Activated naive CD4-positive, alpha-beta T cell treated with anti-CD3 and anti-CD28 coated beads, Interleukin-2, amount 50 U/mL, for 16 hours (primary cell): ENCODE measurements at places on chromosomes 1 and 21.

GRCh38 chr1:171611306-171611705, 10.7 kb upstream of the MYOCOS start:
- DNase-seq: no peak

GRCh38 chr21:44933918-44934260, 5.9 kb upstream of the SLX9 start:
- no peak for DNase-seq

DNA sequence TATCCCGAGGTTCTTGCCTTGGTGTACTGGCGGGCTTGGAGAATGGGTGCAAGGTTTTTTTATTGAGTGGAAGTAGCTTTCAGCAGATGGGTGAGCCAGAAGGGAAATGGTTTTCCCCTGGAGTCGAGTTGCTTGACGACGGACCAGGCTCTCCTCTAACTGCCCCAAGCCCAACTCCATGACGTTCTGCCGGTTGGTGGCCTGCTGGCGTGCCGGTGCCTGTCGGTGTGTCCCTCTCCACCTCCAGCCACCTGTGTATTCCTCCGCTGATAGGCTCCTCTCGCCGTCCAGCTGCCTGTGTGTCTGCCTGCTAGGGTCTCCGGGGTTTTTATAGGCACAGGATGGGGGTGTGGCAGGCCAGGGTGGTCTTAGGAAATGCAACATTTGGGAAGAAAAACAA, 34.3 kb upstream of the PTGFRN start:
- no peak for DNase-seq

DNA sequence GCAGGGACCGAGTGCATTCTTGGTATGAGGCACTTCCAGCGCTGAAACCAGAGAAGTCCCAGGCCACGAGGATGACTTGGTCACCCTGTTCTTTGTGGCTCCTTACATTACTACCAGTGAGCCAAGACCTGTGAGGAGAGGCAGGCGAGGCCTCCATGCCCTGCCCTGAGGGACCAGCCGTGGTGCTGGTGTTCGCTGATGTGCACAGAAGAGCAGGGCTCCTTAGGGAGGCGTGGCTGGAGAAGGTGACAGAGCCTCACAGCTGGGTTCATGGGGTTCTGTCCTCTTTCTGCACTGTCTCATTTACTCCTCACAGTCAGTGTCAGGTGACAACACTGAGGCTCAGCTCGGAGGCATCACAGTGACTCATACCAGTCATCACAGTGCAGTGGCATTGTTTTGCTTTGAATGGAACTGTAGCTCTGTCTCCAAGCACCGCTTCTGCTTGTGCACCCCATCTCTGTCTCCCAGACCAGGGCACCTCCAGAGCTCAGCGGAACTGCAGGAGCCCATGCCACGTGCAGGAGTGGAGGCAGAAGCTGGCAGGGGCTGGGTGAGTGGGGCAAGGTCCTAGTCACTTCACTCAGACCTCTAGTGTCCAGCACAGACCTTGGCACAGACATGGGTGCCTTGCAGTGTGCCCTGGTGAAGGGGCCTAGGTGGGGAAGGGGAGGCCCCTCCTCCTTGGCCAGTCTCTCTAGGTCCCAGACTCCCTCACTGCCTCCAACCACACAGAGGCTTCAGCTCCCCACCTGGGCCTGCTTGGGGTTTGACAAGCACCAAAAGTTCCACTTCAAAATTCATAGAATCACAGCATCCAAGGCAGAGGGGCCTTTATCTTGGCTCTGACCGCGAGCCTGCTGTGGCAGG, 310.9 kb downstream of the MATN1 start:
- DNase-seq: no peak

DNA sequence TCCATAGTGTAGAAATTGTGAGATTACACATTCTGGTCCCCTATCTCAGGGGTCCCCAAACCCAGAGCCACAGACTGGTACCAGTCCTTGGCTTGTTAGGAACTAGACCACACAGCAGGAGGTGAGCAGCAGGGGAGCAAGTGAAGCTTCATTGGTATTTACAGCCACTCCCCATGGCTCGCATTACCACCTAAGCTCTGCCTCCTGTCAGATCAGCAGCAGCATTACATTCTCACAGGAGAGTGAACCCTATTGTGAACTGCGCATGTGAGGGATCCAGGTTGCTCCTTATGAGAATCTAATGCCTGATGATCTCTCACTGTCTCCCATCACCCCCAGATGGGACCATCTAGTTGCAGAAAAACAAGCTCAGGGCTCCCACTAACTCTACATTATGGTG, 229.7 kb upstream of the IRF2BP2 start:
- no peak for DNase-seq

- DNase-seq: no peak
Measured at GRCh38 chr1:247442164-247442563, 15.7 kb downstream of the OR2B11 start.

DNA sequence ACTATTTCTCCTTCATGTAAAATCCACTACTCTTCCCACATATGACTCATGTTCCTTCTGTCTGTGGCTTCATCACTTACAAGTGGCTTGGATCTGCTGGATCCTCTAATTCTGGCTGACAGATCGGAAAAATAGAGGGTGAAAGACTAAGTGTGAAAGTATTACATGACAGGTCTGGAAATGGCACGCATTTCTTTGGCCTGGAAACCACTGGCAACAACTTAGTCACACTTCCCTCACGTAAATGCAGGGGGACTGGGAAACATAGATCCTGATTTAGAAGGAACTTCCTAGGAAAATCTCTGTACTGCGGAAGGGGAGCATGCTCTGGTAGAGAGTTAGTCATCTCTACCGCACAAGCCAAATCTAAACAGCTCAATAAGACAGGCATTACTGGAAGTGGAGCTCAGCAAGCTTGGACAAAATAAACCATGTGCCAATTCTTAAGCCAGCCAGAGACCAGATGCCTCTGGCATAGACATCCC, 305.4 kb upstream of the PTBP2 start:
- DNase-seq: no peak
